Activated CD4-positive, alpha-beta T cell treated with anti-CD3 and anti-CD28 coated beads, Interleukin-2, amount 10 ng/mL, durations not matched to agents 7 days and 5 days (primary cell): ENCODE measurements at places on chromosomes 1 and 21.

DNA sequence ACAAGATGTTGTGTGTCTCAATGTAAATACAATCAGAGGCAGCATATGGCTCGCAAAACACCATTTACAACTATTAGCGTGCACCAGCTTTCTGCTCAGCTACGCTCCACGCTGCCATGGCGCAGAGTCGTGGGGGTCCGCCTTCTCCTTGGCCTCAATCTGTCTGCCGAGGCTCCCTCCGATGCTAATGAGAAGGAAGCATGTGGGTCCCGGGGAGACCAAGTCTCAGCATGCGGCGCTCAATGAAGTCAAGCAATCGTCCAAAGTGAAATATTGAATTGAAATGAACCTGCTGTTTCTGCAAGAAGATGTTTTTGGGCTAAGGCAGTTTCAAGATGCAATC lies 228.9 kb downstream of the TOMM20 start:
- DNase-seq = no peak

DNA sequence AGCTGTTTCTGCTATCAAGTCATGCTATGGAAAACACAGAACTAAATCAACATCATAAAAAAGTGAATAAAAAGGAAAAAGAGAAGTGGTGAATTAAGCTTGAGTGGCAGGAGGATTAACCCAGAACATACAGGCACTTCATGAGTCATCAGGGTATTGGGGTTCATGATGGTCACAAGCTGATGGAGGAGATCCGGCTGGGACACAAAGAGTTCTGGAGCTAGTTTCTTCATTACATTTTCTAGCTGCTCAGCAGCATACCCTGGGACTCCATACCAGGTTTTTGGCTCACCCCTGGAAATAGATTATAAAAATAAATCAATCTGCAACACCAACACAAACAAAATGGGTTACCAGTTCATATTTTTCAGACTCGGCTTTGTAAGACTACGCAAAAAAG lies 42.5 kb upstream of the SYT2 start:
- no peak for DNase-seq

- no peak for DNase-seq
Observed at GRCh38 chr1:61330018-61330417, 247.7 kb downstream of the NFIA start.

DNA sequence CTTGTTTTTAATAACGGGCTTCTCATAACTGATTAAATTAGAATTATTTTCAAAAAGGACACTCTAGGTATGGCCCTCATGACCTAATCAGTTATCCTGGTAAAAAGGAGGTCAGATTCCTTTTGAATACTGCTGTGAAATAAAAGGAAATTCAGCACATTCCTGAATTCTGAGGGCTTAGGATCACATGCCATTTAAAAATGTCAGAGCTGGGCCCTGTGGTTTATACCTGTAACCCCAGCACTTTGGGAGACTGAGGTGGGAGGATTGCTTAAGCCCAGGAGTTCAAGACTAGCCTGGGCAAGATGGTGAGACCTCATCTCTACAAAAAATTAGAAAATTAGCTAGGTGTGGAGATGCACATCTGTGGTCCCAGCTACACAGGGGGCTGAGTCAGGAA lies 18.0 kb upstream of the RABGGTB start:
- DNase-seq = no peak

- DNase-seq = no peak
Observed at GRCh38 chr1:30909365-30910068, 959 bp upstream of the SDC3 start.

DNA sequence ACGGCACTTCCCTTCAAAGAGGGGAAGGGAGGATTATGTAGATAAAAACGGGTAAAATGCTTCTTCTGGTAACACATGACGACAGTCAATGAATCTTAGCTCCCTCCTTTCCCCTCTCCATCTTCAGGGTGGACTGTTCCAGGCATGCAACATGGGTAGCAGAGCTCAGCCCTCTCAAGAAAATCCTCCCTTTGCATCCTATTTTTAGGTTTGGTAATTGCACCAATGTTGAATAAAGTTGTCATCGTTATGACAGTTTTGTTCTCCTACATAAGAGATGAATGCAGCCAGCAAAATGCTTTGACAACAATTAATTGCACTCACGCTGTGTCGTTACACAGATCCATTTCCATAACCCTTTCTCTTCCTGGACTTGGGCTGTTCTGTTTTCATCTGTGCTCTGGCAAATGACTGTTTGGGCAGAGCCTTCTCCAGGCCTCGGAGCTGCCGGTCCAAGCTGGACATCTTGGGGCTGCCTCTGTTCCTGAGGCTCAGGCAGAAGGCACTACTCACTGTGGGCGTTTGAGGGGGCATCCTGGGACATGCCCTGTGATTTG lies 127.6 kb downstream of the CNIH3 start:
- no peak for DNase-seq

GRCh38 chr21:45640888-45641479 lies 2.5 kb upstream of the PCBP3 start:
- no peak for DNase-seq

GRCh38 chr1:85153149-85153891 lies 47.5 kb downstream of the SYDE2 start:
- peak; percentile 26 for DNase-seq

DNA sequence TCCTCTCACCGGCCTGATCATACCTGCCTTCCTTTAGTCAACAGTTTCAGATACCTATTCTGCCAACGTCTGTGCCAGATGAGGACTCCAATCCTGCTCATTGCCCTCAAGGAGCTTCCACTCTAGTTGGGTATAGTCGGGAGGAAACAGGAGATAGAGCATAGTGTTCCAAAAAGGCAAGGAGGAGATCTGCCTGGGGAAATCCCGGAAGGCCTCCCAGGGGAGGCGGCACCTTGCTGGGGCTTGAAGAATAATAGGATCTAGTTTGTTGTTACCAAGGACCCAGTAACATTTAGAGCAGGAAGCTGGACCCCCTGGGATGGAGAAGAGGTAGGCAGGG lies 12.3 kb downstream of the LDLRAP1 start:
- no peak for DNase-seq

GRCh38 chr1:27007909-27008582 lies 4.6 kb downstream of the TENT5B start:
- no peak for DNase-seq

- DNase-seq = no peak
Observed at GRCh38 chr1:30656171-30656940, 67.0 kb downstream of the MATN1 start.

GRCh38 chr1:172944931-172945330 lies 105.8 kb downstream of the TNFSF18 start:
- no peak for DNase-seq

GRCh38 chr21:43298546-43299440 lies 128.1 kb downstream of the SIK1 start:
- no peak for DNase-seq

DNA sequence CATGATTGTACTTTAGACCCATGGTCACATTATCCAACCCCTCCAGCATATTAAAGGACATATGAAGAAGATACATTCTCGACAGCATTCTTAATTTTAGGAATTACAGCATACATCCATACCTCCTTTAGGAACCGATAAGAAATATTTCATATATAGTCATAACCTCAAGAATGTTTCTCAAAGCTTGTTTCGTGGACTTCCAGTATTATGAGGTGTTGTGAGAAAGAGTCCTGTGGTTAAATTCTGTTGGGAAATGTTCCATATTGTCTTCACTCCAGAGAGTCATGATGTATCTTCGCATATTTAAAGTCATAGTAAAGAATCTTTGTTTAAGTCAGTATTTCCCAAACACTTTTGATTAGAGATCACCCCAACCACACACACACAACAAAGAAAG lies 321.0 kb upstream of the SNX7 start:
- no peak for DNase-seq

- no peak for DNase-seq
Observed at GRCh38 chr1:187626056-187626455, 797.3 kb downstream of the PLA2G4A start.

DNA sequence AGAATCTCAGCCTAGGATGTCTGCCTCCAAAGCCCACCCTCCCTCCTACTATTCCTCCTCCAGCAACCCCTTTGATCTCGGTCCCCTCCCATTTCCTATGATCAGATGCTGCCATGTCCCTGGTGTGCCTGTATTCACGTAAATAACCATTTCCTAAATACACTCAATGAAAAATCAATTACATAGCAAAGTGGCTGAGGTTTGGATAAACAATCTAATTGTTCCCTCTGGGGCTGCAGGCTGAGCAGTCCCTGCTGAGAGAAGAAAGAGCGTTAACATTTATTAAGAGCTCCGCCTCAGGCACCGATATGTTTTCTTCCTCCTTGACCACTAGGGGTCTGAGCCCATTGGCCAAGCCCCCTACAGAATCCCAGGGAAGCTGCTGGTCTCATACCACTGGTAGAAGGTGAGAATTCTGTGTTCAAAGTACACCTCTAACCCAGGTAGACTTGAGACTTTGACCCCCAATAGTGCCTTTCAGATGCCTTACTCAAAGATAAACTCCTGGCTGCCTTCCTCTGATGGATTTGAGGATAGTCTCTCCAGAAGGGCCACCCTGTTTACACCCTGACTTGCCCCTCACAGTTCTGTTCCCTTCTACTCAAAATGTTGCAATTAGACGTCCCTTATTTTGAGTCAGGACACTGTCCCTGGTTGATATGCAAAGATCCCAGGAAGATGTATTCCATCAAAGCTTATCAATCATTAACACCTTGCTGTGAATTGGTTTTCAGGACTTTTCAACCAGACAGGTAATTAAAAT lies 33.9 kb upstream of the CAMK1G start:
- no peak for DNase-seq

DNA sequence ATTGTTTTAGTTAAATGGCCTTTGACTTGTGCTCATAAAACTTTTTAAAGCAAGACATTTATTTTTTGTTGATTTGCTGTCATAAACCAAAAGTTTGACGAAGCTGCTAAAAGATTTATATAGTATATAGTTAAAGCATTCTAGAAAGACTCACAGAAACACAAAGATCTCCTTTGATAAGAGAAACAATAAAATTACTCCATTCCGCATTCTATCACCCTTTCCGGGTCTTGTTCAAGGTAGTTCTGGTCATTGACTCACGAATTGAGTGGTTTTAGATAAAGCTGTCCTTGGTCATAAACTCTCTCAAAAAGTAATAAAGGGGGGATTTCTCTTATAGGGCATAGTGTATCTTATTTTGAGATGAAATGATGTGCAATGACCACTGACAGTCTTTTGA lies 1010.5 kb upstream of the NCAM2 start:
- DNase-seq = no peak

DNA sequence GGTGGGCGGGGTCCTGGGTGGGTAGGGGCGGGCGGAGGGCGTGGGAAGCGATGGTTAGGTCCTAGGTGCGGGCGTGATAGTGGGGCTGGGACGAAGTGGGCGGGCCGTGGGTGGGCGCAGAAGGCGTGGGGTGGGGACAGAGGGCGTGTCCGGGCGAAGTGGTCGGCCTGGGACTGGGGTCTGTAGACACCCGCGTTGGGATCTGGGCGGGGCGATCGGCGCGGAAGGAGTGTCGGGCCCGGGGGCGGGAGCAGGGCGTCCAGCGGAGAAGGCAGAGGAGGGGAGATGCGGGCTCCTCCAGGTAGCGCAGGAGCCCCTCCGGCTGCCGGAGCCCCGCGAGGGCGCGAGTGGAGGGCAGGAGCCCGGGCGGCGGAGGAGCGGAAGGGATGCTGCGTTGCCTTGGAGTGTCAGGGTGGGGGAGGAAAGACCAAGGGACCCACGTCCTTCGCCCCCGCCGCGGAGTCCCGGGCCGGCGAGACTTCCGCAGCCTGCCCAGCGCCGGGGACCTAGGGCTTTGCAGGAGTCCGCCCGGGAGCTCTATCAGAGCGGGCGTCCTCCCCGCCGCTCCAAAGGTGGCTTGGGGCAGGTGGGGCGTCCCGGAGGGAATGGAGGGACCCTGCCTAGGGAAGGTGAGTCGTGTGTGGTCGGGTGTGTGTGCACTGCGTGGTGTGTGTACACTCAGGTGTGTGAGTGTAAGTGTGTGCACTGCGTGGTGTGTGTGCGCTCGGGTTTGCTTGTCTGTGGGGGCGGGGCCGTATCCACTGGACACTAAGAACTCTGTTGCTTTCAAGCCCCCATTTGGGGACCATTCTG lies 27.0 kb upstream of the PRSS38 start:
- DNase-seq = peak; percentile 81

- DNase-seq = no peak
Observed at GRCh38 chr1:17276568-17276967, 27.7 kb downstream of the PADI3 start.

GRCh38 chr21:43733529-43734071 lies 14.7 kb downstream of the PDXK start:
- no peak for DNase-seq

GRCh38 chr1:161946071-161946987 lies 77.3 kb downstream of the OLFML2B start:
- DNase-seq = no peak

GRCh38 chr1:203290261-203291089 lies 14.8 kb upstream of the BTG2 start:
- peak; percentile 97 for DNase-seq

DNA sequence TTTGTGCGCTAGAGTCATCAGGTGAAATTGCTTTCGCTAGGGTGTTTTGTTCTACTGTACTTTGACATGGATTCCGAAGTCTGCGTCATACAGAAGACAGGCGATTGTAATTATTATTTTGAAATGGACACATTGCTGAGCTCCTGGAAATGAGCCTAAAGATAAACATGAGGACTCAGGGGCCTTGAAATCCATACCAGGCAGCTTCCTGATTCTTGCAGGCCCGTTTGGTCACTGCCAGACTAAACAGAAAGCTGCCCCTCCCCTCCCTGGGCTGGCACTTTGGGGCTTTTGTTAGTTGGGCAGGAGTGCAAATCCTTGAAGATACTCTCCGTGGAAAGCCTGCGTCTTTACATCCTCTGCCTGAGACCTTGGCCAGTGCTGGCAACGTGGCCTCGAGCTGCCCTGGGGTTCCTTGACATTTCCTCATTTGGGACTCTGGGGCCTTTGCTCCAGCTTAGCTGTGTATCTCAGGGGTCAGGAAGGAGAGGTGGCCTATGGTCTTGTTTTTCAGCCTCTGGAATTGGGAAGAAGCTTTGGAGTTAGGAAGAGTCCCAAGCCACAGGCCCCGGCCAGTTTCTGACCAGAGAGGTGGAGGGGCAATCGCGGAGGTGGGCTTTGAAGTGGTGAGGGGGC lies 26.9 kb upstream of the KCNE2 start:
- no peak for DNase-seq

DNA sequence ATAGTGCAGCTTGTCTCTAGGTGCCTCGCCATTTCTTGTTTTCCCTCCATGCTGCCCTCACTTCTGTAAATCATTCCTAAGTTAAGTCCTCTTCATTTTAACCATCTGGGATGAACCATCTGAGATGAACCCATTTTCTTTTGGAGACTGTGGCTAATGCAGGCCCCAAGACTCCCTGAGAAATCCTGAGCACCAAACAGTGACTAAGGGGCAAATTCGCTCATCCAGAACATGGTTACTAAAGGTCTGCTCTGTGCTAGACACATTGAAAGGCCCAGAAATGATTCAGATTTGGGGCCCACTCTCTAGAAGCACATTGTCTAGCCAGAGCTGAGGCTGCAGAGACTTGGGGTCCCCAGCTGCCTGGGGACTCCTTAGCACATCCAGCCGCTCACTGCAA lies 151.9 kb upstream of the CTTNBP2NL start:
- DNase-seq = no peak

DNA sequence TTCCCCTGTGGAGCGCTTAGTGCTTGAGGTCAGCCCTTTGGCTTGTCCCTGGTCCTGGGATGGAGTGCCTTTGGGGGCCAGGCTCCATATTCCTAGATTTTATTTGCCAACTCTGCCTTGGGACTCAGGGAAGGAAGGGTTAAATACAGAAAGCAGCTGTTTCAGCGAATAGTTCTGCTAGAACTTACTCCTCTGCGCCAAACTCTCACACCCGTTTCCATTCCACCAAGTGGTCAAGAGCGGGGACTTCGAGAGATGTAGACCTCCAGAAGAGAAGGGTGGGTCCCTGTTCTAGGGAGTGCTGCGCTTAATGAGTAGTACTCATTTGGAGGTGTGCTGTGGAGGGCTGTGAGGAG lies 704 bp upstream of the TOMM40L start:
- DNase-seq = no peak

- DNase-seq = no peak
Observed at GRCh38 chr1:204401730-204402129, 9.9 kb downstream of the PPP1R15B start.
